ENCODE measurements at places on chromosomes 3 and 15. TPM values are rescaled to one million over a fixed set of nuclear protein-coding genes. Genes with fewer than 3 reads are reported as not detected.
A peak's percentile ranks its signal among the peaks of the same experiment; 100 is the strongest.

The IL17RD gene
- 9.6 TPM for total RNA-seq

The SYNPR gene
- total RNA-seq: 0.93 TPM

The GOLGA8M gene
- 2.5 TPM for total RNA-seq

The ANAPC13 gene
- 76.4 TPM for total RNA-seq

The GPR15 gene
- not detected for total RNA-seq

The CLDN18 gene
- total RNA-seq: not detected

DNA sequence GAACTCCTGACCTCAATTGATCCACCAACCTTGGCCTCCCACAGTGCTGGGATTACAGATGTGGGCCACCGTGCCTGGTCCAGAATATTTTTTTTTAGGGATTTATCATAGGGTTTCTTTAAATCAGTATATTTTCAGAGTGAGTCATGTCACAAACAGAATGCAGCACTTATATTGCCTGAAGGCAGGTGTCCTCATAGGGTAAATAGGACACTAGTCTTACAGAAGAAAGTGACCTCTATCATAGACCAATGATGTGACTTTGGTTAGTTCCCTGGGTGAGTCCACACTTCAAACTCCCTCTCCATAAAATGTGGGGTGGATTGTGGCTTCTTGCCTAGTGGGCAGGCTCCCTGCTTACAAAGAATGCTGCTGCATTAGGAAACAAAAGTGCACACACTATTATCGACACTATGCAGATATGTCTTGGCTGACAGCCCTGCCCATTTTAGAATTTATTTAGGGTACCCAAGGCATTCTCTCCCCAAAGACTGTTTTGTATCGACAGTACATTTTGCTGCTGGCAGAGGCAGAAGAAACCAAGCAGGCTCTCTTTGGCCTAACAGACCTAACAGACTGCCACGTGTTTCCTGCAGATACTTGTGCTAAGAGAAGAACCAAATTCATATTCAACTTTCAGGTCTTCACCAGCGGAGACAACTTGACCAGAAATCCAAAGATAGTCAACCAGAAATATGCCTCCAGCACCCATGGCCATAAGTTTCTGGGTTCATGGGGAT lies 125.0 kb downstream of the MOBP start:
- H3K4me3 ChIP-seq: no peak overlapping the region
- H3K4me1 ChIP-seq: no peaks in the 10 kb centered on the region
- H3K27ac ChIP-seq: no peak overlapping the region

DNA sequence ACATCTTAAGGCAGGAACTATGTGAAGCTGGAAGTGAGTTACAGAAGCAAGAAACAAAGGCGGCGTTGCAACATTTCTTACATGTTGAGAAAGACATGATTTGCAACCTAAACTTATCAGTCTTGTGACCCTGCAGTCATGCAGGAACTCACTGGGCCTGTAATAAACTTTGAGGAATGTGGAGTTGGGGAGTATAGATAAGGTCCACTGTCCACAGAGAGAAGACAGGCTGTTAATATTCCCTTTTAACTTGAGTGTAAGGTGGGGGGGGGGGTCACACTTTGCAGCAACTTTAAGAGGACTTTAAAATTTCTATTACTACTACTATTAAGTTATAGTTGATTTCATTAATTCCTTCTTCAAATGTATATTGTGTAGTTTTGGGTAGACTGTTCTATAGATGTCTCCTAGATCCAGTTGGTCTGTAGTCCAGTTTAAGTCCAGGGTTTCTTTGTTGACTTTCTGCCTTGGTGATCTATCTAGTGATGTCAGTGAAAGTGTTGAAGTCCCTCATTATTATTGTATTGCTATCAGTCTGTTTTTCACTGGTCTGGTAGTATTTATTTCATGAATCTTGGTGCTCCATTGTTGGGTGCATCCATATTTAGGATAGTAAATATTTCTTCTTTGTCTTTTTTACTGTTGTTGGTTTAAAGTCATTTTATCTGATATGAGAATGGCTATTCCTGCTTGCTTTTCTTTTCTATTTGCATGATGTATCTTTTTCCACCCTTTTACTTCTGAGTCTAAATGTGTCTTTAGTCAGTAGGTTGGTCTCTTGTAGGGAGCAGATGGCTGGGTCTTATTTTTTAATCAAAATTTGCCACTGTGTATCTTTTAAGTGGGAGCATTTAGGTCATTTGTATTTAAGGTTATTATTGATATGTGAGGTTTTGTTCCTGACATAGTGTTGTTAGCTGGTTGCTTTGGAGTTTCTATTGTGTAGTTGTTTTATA lies 15.6 kb upstream of the FAM98B start:
- H3K4me1 ChIP-seq: peaks cover 8% of the 10 kb centered on the region
- H3K27ac ChIP-seq: no peak overlapping the region
- peaks cover 14% of the 10 kb centered on the region for H3K27me3 ChIP-seq
- DNase-seq: no peak
- no peak overlapping the region for H3K4me3 ChIP-seq
- H3K36me3 ChIP-seq: no peaks in the 10 kb centered on the region

DNA sequence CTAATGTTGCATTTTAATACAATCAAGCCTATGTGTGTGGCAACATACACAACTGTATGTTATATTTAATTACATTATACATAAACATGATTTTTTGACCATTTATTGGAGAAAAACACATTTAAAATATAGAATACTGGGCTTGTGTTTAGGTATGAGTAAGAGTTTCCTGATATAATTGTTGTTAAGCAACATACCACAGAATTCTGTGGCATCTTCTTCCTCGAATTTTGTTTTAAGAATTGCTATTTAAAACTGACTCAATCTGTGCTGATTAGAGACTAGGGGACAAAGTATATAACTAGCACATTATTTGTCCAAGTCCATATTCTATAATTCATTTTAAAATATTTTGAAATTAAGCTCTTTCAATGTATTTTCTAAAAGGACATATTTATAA lies 376.8 kb upstream of the THBS1 start:
- no peak overlapping the region for H3K4me3 ChIP-seq
- H3K27ac ChIP-seq: no peak overlapping the region
- H3K4me1 ChIP-seq: peaks cover 7% of the 10 kb centered on the region
- H3K27me3 ChIP-seq: no peaks in the 10 kb centered on the region

DNA sequence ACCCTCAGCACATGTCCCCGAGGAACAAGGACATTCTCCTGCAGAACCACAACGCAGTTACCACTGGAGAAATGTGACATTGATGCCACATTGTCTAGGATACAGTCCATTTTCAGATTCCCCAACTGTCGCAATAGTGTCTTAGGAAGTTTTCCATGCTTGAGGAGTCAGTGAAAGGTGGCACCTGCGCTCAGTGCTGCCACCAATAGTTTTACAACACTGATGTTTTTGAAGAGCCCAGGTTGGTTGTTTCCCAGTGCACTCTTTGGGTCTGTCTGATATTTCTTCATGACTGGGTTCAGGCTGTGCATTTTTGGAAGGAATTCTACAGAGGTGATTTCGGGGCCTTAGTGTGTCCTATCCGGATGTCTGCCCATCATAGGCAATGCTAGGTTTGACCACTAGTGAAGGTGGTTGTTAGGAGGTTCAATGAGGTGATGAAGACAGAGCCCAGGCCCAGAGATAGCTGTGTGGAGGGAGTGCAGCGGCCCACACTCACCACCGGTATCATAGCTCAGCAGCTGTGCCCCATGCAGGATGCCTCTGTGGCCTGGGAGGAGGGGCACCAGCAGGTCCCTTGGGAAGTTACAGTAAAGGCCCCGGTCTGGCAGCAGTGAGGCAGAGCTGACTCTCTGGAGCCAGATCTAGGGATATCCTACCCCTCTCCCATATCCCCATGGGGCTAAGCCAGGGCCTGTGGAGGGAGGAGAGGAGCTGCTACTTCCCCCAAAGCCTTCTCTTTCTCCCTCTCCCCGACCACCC lies 96.6 kb downstream of the DNAJB8 start:
- H3K27ac ChIP-seq: peak overlapping the region; percentile 90
- H3K27me3 ChIP-seq: no peaks in the 10 kb centered on the region
- DNase-seq: peak; percentile 19
- no peaks in the 10 kb centered on the region for H3K36me3 ChIP-seq
- peaks cover 60% of the 10 kb centered on the region for H3K4me1 ChIP-seq
